ENCODE measurements at places on chromosomes 3 and 15.

DNA sequence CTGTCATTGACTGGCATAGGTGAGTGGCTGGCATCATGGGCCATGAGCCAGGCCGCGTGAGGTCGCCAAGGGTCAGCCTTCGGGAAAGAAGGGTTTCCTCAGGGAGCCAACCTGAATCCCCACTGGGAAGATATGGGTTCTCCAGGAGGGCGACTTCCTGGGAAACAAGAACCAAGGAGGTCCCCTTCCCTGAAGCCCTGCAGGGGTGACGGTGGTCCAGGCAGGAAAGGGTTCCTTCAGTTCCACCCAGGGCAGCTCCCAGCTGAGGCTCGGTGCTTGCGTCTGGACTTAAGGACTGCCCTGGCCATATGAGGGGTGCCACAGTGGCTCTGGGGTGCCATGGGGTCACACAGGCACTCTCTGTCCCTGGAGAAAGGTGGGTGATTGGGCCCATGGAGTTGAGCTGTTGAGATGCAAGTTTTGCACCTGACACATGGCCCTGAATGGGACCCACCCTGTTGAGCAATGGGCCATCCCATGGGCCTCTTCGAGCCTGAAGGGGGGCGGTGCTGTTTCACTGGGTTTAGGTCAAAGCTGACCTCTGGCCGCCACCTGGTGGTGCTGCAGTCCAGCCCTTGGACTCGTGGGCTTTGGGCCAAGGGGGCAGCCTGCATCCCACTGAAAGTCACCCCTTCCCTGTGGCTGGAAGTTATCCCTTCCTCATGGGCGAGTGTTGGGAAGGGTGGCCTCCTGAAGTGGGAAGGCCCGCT lies 228.1 kb downstream of the SNRPN start:
- DNase-seq: no peak

- no peak for DNase-seq
These were observed 53.6 kb downstream of the LMCD1 start for GRCh38 chr3:8555113-8555661.

GRCh38 chr15:82315519-82316246 lies 33.6 kb downstream of the GOLGA6L10 start:
- DNase-seq: no peak

GRCh38 chr15:52651868-52652267 lies 27.3 kb downstream of the ATOSA start:
- peak; percentile 8 for DNase-seq

DNA sequence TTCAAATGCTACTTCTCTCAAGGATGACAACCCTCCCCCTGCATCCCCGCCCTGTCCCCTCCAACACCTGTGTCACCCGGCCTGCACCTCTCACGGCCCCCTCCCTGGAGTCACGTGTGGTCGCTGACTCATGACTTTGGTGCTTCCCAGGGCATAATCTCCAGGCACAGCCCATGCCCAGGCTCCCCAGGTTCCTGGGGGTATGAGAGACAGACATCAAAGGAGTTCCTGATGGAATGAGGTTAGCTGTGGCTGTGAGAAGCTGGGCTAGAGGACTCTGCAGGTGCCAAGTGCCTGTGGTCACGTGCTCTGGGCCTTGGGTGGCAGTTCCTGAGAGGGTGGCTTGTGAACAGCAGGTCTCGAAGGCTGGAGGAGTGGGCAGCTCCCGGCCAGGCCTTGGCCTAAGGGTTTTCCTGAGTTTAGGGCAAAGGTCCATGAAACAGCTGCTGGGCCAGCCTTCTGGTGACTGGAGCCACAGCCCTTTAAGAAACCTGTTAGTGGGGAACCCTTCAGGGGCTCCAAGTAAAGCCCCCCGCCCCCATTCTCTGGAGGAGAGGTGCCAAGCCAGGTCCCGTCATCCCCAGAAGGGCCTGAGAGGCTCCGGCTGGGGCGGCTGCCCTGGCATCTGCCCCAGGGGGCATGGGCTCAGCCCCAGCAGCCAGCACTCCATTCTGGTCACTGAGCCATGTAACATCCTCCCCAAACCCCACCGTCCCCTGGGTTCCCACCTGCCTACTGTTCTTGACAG lies 230.0 kb downstream of the XXYLT1 start:
- DNase-seq: no peak

- DNase-seq: no peak
These were observed 128.8 kb downstream of the MITF start for GRCh38 chr3:69867941-69868505.

- DNase-seq: no peak
These were observed 75.2 kb downstream of the CHSY1 start for GRCh38 chr15:101176625-101177024.

DNA sequence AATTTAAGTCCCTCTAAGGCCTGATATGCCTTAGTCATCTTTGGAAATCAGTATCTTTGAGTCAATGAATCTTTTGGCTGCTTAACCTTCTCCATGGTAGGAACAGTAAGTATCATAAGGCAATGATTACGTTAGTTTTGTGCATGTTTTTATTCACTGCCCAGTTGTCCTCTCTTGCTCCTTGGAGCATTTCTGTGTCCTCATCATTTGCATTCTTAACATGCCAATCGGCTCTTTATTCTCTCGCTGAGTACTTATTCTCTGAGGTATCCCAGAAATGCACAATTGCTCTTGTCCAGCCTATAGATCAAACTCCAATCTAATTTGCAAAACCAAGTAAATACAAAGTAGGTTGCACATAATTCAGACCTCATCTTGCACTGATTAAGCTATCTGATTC lies 405.0 kb upstream of the IL12A start:
- DNase-seq: no peak

DNA sequence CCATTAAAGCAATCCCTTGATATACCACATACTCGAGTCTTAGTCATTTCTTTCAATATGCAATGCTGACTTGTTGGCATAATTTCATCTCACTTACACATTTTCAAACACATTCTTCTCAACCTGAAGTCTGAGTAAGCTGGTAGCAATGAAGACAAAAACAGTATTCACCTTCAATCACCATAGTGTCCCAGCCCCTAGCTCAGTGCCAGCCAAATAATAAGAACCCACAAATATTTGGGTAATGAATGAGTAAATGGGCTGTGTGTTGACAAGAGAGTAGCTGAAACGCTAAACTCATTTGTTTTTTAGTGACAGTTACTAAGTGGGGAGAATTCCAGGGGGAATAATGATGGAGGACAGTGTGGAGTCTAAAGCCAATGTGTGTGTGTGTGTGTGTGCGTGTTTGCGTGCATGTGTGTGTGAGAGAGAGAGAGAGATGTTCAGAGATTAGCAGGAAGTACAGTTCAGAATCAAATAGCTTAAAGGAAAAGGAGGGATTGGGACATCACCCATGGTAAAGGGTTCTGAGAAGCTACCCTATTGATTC lies 165.7 kb downstream of the GAP43 start:
- DNase-seq: no peak

- DNase-seq: peak; percentile 78
These were observed 48.5 kb downstream of the THBS1 start for GRCh38 chr15:39629371-39629770.

GRCh38 chr3:52217409-52217805 lies 8.0 kb downstream of the TLR9 start:
- no peak for DNase-seq

- no peak for DNase-seq
These were observed 254.1 kb upstream of the SATB1 start for GRCh38 chr3:18679238-18679637.

DNA sequence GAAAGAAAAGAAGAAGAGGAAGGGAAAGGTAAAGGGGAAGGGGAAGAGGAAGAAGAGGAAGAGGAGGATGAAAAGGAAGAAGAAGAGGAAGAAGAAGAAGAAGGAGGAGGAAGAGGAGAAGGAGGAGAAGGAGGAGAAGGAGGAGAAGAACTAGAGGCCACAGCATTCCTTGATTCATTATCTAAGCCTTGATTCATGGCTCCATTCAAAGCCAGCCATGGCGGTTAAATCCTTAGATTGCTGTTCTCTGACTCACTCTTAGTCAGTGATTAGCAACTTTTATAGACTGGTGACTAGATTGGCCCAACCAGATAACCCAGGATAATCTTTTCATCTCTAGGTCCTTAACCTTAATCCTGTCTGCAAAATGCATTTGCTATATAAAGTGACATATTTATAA lies 47.6 kb downstream of the OSTN start:
- DNase-seq: no peak

DNA sequence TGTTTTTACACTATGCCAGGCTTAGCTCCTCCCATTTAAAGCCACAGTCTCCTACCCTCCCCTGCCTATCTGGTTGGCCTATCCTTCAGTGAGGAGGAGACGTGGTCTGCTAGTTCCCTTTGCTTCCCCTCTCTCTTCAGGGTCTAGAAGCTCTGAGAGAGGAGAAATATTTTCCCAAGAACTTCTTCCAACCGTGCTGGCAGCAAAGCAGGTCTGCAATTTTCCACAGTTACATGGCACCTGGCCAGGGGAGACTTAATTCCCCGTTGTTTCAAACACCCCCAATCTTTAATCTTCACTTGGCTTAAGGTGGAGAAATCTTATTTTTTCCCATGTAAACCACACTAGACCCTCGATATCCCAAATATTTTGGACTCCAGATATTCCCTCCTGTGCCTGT lies 149.5 kb upstream of the MCTP2 start:
- DNase-seq: no peak

DNA sequence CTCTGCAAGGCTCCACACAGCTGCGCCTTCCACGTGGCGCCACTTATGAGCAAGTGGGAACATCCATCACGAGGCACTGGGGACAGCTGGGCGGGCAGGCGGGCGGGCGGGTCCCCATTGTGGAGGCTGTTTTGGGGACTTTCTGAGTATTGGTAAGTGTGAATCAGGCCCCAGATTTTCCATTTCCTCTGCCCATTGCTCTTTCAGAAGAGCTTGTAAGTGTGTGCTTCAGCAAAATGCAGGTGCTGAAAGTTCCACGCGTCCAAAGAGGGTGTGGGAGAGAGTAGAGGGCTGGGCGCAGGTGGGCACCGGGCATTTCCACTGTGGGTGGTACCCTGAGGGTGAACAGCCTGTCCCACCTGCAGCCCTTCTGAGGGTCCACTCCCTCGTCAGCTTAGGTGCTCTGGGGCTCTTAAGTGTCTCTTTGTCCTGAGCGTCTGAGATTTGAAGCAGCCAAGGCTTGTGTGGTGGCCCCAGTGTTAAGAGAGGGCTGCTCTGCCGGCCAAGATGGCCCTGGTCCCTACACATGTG lies 177.1 kb downstream of the RPLP1 start:
- no peak for DNase-seq

- DNase-seq: peak; percentile 12
These were observed 675 bp downstream of the PSMD6 start for GRCh38 chr3:64022451-64023186.

GRCh38 chr3:133125171-133125570 lies 87.0 kb downstream of the TMEM108 start:
- no peak for DNase-seq

DNA sequence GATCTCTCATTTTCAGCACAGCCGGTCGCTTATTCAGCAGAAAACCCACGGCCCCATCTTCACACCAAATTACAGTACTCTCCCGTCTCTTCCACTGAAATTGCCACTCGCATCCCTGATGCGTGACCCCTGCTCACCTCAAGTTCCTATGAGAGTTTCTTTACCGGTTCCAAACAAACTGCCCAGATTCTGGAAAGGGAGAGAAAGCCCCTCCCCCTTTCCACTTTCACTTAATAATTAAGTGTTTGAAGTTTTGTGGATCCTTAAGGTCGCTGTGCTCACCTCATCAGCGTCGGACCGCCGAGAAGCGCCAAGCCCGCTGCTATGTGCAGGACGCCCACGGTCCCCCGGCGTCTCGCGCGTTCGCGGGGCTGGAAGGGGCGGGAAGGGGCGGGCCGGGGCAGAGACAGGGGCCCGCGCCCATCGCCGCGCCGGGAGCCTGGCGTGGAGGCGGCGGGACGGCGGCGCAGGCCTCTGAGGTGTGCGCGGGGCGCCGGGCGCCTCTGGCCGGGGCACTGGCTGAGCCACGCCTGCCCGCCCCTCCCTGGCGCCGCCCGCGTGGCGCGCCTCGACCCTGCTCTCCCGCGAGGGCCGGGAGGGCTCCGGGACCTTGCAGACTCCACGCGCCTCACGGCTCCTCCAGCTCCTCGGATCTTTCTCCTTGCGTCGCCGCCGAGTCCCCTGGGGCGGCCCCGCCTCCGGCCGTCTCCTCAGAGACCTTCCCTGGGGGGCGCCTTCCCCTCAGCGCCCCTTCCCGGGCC lies at the start of gene GPR156:
Gene GPR156, minus strand, starts transcription at position 476 of the 761 bp plus-strand sequence. CDS start 41,124 bp downstream, outside the sequence.
- no peak for DNase-seq

DNA sequence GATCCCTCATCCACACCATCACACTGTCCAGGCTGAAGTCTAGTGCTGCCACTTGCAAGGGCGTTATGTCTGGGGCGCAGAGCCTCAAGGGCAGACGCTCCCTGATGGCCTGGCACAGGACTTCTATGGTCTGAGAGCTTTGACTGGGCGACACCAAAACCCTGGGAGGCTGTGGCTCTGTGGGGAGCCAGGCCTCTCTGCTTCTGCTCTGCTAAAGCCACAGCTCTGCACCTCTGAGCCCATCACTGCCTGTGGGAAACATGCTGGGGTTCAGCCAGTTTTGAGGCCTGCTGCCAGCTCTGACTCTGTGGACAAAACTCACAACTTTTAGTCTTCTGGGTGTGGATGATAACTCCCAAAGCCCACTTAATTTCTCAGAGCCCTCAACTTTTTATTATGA lies 6.3 kb upstream of the LCTL start:
- no peak for DNase-seq

DNA sequence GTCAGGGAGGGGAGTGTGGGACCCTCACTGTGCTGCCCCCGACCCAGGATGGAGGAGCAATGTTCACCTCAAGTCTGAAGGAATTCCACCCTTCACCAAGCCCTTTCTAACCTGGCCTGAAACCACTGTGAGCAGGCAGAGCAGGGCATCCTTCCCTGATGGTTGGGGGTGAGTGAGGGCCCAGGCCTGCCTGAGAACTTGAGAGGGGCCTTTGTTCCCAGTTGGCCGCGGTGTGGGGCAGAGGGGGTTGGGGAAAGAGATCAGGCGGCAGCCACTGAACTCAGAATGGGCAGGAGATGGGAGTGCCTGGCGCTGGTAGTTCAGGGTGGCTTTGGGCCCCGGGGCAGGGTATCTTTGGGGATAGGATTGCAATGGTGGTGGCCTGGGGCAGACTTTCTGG lies 103.5 kb upstream of the RPL32 start:
- no peak for DNase-seq

DNA sequence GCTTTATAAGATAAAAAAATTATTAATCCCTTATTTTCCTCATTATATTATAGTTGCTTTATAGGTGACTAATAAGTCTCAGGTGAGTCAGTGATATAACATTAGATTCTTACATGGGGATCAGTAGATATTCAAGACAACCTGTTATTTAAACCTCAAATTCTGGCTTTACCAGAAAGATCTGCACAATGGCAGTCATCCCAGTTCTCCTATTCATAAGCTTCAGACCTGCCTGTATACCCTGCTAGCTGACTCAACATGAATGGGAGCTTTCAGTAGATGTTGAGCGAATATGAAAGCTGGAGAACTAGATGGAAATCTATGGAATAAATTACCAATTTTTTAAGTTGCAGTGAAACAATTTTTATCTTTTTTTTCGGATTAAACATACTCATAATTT lies 20.5 kb upstream of the CCDC54 start:
- no peak for DNase-seq

DNA sequence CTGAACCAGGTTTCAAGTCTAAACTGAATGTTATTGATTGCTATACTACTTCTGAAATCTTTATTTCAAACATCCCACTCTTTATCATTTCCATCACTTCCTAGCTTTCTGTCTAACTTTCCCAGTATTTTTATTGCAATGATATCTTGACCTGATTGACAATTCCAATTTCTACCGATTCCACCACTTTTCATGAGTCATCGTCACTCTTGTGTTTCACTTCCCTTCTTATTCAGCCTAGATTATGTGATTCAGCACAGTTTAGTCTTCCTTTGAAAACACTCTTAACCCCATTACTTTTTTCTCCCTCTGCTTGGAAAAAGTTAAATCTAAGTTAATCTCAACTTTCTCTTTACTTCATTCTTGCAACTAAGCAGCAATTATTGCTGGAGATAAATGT lies 62.6 kb downstream of the SLC7A14 start:
- DNase-seq: no peak

Measured in T-helper 22 cell (primary cell).